ENCODE measurements at places on chromosomes 4 and X. TPM values are rescaled to one million over a fixed set of nuclear protein-coding genes. Genes with fewer than 3 reads are reported as not detected.

The ZAR1 gene
- not detected for total RNA-seq

The TIGD4 gene
- 0.39 TPM for total RNA-seq

The KIAA1210 gene
- total RNA-seq: not detected

The PHKA1 gene
- 3.8 TPM for total RNA-seq

- DNase-seq: no peak
Observed at GRCh38 chr4:156832886-156833285, 138.7 kb downstream of the PDGFC start.

GRCh38 chrX:132058975-132059374 lies 35.9 kb downstream of the STK26 start:
- DNase-seq: no peak

GRCh38 chr4:156294577-156294976 lies 340.9 kb upstream of the CTSO start:
- DNase-seq: no peak

DNA sequence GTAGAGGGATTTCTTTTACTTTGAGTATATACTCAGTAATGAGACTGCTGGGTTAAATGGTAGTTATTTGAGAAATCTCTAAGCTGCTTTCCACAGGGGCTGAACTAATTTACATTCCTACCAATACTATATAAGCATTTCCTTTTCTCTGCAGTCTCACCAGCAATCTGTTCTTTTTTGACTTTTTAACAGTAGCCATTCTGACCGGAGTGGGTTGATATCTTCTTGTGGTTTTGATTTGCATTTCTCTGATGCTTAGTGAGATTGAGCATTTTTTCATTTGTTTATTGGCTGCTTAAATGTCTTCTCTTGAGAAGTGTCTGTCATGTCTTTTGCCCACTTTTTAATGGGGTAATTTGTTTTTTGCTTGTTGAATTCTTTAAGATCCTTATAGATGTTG lies 43.3 kb downstream of the SPCS3 start:
- no peak for DNase-seq

GRCh38 chrX:115388879-115389278 lies 99.4 kb downstream of the LUZP4 start:
- DNase-seq: no peak

DNA sequence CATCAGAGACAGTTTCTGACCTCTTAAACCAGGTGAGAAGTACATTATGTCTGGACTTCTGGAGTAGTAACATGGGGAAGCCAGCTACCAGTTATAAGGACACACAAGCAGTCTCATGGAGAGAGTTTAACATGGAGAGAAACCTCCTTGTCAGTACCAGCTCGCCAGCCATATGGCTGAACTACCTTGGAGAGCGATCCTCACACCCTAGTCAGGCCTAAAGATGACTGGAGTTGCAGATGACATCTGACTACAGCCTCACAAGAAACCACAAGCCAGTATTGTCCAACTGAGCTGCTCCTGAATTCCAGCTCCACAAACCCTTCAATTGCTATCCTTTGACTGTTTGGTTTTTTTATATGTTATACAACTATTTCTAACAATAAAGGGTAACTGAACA lies 49.8 kb downstream of the PDHA2 start:
- no peak for DNase-seq

GRCh38 chrX:17521871-17522693 lies 147.1 kb downstream of the NHS start:
- DNase-seq: no peak

DNA sequence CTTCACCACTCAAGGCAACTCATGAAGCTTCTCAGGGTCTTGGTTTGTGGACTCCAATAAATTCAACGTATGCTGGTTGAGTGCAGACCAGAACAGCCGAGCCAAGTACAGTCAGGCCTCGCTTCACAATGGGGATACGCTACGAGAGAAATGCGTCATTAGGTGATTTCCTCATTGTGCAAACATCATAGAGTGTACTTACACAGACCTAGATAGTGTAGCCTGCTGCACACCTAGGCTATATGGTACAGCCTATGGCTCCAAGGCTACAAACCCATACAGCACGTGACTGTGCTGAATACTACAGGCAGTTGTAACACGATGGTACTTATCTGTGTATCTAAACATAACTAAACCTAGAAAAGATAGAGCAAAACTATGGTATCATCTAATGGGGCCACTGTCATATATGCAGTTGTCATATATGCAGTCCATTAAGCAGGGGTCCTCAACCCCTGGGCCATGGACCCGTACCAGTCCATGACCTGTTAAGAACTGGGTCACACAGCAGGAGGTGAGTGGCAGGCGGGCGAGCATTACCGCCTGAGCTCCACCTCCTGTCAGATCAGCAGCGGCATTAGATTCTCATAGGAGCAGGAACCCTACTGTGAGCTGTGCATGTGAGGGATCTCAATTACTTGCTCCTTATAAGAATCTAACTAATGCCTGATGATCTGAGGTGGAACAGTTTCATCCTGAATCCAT lies 31.5 kb downstream of the RTL5 start:
- no peak for DNase-seq

Measured in mucosa of descending colon (tissue), 3 donors.